ENCODE measurements at places on chromosomes 12 and 14.

DNA sequence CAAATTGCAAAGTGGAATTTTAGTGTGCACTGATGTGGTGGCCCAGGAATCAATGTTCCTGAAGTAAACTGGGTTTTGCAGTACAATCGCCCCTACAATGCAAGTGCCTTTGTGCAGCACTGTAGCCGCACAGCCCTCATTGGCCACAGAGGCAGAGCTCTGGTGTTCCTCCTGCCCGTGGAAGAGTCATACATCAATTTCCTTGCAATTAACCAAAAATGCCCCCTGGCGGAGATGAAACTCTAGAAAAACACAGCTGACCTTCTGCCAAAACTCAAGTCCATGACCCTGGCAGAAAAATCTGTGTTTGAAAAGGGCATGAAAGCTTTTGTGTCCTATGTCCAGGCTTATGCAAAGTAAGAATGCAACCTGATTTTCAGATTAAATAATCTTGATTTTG is 117.9 kb upstream of the PRB2 start:
- DNase-seq = no peak

DNA sequence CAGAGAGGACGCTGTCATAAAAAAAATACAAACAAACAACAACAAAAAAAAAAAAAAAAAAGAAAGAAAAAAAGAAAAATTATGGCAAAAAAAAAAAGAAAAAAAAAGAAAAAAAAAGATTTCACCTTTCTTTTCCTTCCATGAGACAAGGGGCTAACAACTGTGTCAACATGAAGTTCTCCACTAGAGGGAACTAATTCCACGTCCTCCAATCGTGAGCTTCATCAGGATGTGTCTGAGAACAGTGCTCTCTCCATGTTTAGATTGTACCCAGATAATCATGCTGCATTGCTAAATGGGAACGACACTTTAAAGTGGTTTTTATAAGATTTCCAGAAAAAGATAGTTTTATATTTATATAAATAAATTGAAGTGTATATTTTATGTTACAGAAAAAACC is 96.2 kb upstream of the PTPRB start:
- no peak for DNase-seq

DNA sequence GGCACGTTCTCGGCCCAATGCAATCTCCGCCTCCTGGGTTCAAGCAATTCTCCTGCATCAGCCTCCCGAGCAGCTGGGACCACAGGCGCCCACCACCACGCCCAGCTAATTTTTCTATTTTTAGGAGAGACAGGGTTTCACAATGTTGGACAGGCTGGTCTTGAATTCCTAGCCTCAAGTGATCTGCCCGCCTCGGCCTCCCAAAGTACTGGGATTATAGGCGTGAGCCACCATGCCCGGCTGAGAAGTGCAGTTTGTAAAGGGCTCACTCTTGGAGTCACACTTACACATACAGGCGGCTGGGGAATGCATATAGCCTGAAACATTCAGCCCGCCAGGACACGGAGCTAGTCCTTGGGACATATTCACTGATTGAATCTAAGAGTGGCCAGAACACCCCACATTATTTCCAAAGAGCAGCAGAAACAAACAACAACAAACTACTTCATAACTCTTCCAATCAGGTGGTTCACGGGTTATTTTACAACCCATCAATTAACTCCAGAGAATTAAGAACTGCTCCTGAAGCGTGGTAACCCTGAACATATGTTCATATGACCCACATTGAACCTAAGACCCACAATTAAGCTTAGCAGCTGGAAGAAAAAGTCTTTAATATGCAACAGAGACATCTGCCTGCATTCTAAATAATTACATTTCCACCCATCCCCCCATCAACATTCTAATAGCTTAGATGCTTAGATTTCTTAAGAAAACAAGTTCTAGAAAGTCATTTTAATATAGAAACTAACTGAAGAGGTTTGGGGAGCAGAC is 49.2 kb downstream of the SSH1 start:
- no peak for DNase-seq

GRCh38 chr12:38175538-38175937 is 141.0 kb upstream of the ALG10B start:
- no peak for DNase-seq

- DNase-seq = no peak
Measured at GRCh38 chr14:89473989-89474388, 57.0 kb upstream of the FOXN3 start.

- no peak for DNase-seq
Measured at GRCh38 chr12:110592078-110592477, 9.0 kb upstream of the PPTC7 start.

DNA sequence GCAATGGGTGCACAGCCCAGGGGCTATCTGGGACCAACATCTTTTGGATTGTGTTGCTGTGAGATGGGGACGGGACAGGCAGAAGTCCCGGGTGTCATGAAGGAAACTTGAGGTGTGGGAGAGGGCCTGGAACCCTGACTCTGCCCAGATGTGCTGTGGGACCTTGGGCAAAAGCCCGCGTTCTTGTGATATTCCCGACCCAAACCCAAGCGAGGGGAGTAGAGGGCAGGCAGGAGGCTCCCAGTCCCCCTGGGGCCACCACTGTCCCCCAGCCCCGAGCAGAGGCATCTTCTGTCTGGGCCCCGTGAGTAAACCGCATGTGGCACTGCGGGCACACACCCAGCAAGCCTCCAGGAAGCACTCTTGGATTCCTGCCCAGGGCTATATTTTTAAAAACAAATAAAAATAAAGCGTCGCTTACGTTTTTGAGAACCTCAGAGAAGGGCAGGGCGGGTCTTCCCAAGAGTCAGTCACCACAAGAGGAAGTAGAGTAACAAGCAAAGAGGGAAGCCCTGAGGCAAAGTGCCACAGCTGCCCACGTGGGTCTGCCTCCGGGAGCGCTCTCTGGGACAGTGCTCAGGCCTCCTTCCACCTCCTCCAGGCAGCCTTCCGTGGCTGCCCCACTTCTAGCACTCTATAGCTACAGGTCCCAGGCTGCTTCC is 39.5 kb downstream of the BEGAIN start:
- peak; percentile 12 for DNase-seq

DNA sequence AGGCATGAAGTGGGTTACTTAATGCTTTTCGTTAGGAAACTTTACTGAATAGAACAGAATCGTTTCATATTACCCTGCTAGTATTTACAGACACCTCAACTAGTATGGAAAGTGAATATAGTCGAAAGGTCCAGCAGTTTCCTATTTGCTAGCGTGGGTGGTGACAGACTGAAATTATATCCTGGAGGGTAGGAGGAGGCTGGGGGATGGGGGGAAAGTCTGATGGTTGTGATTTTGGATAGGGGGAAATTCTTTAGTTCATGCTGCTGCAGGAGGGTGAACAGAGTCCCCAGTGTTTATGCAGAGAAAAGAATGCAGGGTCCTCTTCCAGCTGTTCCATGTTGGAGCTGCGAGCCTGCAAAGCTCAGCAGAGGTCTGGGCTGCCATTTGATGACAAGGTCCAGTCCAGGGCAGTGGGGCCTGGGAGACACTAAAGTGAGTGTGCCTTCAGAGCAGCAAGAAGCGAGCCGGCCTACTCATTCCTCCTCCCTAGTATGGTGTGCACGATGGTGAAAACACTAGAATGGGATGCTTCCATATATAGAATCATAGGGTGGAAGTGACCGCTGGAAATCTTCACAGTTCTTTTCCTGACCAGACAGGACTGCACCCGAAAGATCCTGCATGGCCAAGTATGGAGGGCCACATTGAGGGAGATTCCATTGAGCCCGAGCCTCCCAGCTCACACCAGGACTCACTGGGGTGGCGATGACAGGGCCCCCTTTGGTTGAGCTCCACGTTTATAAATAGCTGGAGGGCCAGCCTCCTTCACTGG is 2.1 kb downstream of the SAMD4A start:
- DNase-seq = no peak

DNA sequence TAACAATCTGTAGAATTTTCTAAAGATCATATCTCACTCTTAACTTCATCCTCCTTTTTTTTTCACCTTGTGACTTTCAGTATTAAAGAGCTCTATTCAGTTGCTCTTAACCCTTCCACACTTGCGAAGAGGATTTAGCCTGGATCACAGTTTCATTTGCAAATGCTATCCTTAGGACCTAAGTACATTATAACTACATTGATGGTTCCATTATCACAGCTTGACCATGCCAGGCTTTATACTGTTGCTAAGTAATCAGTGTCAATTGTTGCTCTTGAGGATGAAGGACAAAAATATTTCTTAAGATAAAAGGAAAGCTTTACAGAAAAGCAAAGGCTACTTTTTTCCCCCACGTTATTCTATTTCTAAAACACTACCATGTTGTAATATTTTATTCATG is 122.2 kb downstream of the PDZRN4 start:
- no peak for DNase-seq

DNA sequence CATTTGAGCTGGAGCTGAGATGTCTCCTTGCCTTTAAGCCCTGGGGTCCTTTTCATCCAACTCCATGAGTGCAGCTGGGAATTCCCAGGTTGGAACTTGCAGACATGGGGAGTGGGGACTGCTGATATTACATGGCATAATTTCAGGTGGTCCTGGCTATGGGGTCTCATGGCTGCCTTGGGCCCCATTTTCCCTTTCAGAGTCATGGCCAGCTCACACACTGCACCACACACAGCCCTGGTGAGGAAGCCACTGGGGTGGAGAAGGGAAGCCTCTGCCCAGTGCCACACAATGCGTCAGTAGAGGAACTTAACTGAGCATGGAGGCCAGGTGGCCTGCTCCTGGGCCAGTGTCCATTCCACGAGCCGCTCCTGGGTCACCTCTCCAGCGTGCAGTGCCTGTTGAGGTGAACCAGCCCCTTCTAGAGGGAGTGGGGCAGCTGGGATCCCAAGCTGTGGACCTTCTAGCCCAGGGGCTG is 17.3 kb upstream of the KRT86 start:
- DNase-seq = no peak

DNA sequence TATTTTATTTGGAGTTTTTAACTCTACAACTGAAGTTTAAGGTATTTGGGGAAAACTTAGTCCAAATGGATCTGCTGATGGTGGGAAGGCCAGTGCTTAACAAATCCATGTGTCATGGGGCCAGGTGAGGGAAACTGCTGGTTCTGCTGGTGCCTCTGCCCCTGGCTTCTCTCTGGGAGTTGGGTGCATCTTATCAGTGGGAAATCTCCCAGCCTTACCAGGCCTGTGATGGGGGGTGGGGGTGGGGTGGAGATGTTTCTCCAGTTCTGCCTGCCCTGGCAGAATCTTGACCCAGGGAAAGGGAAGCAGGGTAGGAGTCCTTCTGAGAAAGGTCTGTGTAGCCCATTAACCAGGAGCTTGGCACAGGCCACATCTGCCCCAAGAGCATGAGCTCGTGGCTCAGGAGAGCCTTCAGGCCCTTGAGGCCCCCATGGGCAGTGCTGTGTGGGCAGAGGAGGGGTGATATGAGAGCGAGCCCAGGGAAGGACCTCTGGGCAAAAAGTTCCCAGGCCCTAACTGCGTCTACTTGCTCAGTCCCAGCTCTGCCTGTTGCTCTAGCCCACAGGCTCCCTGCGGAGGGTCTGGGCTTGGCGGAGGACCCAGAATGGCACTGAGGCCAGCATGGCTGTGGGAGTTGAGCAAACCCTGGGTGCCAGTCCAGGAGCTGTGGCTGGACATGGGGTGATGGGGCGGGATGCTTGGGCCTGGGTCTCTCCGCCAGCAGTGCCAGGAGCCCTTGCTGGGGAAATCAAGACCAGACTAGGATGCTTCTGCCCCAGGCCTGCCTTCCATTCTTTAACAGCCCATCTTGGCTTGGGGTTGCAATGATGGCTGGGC is 18.2 kb downstream of the VASH1 start:
- no peak for DNase-seq

DNA sequence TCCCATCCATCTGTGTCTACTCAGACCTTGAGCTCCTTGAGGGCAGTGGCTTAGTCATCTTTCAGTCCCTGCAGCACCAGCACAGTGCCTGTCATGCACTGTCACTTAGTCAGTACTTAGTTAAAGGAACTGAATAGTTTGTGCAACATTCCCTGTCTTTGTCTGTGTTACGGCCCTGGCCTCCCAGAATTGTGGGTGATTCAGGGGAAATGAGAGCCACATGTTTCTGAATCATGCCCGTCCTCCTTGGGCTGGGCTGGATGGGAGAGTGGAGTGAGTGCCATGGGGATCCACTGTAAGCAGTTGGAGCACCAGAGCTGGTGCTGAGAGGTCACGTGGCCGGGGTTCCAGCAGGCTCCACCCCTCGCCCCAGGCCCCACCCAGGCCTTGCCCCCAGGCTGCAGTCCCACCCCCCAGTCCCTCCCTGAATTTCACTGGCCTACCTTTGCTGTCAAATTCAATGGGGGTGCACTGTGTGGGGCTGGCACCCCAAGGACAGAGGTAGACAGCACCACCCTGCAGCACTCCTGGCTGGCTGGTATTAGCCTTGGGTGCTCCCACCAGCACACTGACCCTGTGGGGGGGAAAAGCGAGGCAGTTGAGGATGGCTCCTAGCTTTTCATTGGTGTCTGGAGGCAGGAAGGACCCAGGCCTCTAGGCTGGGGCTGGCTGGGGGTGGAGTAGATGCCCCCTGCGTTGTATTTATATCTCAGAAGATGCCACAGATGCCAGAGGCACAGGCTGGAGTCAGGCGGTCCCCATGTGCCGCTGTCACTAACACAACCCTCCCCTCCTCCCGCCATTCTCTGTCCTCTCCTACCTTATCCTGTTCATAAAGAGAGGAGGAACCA is 7.5 kb downstream of the ITGA5 start:
- DNase-seq = no peak

DNA sequence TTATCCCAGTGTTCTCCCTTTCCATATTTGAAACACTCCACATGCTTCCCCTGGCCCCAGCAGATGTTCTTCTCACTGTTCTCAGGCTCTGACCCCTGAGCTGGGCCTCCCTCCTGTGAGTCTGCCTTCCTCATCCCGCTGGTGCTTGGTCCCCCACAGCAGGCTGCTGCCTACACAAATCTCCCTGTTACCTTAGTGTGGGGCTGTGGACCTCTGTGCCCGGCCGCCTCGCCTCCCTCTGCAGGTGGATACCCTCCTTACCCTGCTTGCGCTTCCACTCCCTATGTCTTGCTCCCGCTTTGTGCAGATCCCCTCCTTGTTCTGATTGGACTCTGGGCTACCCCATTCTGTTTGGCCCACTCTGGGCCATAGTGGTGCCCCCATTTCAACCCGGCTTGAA is 6.9 kb downstream of the DERA start:
- DNase-seq = no peak

GRCh38 chr12:101581190-101581589 is 13.6 kb upstream of the MYBPC1 start:
- no peak for DNase-seq

DNA sequence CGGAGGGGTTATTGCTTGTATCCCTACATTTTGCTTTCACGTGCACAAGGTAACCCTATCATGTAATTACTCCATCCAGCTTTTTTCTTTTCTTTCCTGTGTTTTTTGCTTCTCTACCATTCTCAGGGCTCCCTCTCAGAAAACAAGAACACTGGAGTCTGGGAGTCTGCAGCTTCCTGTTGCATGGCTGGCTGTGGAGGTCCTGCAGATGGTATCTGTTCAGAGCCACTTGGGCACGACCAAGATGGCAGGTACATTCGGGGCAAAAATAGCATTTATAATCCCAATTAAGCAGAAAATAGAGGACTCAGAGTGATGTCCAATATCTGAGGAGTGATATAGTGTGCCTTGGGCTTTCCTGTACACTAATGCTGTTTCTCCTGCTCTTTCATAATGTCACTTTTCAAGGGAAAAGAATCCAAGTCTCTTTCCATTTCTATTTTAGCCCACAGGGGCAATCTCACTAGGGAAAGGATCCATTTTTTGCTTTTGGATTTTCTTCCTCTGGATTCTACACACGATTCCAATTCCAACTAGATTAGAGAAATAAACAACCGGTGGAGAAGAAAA is 3.2 kb upstream of the NUMB start:
- no peak for DNase-seq

All from stimulated activated CD8-positive, alpha-beta memory T cell treated with anti-CD3 and anti-CD28 coated beads, Interleukin-15, amount 100 ng/mL, for 1 hour (primary cell).